Ascending aorta (tissue), 2 donors: ENCODE measurements at places on chromosomes 2 and 18. TPM values are rescaled to one million over a fixed set of nuclear protein-coding genes. Genes with fewer than 3 reads are reported as not detected.

Gene EXOC6B
- total RNA-seq, result 32.4 TPM

Gene OBSL1
- total RNA-seq, result 151 TPM

Gene VIT
- total RNA-seq, result 8.1 TPM

Gene LRP1B
- total RNA-seq, result not detected

- no peak for DNase-seq
Observed at GRCh38 chr2:237666606-237667005, 39.2 kb downstream of the LRRFIP1 start.

DNA sequence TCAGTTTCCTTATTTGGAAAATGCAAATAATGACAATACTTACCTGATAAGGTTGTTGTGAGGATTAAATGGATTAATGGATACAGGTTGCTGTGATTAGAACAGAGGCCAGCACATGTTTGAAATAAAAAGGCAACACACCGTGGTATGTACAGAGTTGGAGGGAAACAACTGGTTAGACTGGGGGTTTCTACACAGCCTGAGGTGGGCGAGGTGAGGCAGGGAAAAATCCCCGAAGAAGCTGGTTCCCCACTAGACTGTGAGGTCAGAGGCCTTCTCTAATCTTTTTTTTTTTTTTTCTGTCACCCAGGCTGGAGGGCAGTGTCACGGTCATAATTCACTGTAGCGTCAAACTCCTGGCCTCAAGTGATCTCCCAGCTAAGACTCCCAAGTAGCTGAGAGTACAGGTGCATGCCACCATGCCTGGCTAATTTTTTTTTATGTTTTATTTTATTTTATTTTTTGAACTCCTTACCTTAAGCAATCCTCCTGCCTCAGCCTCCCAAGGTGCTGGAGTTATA, 1.2 kb upstream of the E2F6 start:
- no peak for DNase-seq

- DNase-seq, result no peak
Observed at GRCh38 chr2:26887151-26887550, 39.2 kb downstream of the DPYSL5 start.

GRCh38 chr2:54099370-54099769, 16.0 kb upstream of the ACYP2 start:
- no peak for DNase-seq

DNA sequence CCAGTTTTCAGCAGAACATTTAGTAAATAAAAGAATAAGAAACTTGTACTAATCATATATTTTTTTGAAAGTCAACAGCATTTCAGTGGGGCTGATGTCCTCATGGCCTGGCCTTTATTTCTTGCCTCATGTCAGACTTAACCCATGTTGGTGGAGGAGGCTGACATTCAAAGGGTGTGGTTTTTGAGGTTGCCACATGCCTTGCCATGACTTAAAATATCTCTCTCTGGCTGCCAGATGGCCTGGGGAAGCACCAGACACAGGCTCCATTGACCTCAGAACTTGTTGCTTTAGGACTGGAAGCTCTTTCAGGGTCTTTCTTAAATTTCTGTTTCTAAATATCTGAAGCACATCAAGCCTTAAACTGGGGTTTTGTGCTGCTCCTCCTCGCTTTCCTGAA, 32.5 kb upstream of the CD28 start:
- no peak for DNase-seq

DNA sequence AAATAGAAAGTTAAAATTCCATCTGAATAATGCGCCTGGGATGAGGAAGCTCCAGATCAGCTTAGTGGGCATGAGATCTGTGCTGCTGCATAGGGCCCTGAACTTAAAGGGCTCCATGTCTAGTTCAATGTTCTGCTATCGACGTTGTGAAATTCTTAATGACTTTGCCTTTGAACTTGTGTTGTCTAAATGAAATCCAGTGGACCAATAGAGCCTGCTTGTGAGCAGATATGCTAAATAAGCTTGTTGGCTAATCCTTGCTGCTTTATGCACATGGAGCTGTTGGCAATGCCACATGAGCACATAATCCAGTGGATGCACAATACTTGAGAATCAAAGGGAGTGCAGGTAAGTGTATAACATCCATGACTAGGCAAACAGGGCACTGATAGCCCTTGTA, 228.6 kb downstream of the TNS1 start:
- DNase-seq, result no peak

- DNase-seq, result no peak
Observed at GRCh38 chr2:119419065-119419464, 12.6 kb upstream of the TMEM37 start.

DNA sequence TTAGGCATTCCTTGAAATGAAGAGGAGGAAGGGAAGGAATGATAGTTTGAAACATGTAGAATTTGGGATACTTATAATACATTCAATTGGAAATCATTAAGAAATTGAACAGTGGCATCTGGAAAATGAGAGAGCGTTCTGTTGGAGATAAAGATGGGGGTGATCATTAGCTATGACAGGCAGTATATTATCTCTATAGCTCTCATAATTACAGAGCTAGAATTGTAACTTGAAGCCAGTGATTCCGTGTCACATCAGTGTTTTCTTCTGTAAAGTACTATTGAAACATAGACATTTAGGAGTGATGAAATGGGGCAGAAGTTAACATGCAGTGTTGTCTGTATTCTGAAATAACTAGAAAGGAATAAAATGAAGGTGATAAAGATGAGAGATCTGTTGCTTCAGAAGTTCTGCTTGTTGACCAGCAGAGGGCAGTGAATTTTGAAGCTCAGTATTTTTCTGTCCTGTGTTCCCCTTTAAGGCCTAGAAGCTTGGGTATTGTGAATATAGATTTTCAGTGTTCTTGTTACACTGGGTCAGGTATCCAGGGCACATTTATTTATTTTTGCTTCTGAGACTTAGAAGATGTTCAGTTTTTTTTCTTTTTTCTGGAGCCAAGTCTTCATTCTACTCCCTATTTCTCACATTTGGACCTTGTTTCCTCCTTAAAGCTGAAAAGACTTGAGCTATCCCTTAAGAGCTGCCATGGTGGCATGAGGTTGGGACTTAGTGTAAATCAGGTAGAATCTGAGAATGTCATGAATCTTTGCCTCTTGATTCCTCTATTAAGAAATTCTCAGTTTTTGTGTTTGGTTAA, 157.4 kb downstream of the TAF4B start:
- DNase-seq, result no peak

GRCh38 chr18:45081566-45082181, 401.0 kb downstream of the SETBP1 start:
- DNase-seq, result no peak

DNA sequence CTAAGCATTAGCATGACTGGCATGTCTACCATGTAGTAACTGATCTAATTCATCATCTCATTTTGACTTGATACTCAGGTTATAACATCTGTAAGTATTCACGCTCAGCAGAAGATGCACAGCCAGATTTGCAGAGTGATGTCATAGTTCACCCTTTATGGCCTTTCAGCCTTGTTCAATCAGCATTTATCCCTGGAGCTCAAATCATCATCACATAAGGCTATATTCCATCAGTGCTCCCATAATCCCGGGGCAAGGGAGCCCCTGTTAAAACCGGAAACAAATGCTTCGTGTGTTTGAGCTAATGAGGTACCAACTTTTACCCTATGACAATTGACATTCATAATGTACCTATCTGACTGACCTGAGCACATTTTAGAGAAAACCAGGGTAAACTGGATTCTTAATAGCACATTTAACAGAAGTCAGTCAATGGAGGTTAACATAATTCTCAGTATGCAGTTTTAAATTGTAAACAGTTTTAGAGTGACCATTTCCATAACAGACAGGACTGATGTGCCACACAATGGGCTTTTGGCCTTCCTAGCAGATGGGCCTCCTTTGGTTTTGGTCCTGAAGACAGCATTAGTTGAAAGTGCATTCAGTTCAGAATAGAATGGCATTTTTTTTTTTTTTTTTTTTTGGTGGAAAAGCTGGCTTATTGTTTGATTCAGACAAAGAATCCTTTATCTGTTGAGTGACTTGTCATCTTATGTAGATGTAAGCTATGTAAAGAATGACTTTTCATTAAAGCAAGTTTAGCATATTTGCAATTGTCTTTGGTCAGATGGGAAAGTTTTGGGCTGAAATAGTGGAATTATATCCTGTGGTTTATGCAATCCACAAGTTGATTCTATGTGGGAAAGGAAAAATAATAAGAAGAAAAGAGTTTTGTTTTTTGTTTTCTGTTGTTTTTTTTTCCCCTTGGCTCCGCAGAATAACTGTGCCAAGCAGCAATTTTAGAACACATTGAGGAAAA, 866.0 kb upstream of the ACVR2A start:
- no peak for DNase-seq

GRCh38 chr2:159908623-159909022, 110.6 kb upstream of the CD302 start:
- no peak for DNase-seq

DNA sequence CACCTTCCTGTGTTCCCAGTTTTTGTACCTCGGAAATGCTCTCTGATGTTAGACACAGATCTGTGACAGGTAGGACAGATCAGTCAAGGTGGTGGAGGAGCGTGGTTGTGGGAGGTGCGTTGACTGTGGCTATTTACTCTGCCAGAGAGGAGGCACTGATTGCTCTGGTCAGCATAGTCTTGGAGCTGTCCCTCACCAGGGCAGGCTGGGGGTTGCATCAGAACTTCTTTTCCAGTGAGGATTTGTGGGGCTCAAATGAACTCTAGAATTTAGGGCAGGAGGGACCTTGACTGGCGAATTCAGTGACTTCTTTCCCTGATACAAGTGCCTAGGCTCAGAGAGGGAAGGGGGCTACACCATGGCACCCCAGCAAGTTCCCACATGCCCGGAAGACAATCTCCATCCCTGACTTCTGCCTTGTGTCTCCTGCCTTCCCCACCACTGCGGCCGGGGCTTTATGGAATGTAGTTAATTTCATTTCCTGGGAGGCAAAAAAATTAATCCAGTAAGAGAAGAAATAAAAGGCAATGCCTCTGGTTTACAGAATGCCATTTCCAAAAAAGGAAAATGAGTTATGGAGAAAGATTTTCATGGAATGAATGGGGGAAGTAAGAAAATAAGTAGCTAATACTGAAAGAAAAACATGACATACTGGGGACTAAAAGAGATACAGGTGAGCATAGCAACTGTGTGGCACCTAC, 26.1 kb downstream of the NIFK start:
- DNase-seq, result no peak

DNA sequence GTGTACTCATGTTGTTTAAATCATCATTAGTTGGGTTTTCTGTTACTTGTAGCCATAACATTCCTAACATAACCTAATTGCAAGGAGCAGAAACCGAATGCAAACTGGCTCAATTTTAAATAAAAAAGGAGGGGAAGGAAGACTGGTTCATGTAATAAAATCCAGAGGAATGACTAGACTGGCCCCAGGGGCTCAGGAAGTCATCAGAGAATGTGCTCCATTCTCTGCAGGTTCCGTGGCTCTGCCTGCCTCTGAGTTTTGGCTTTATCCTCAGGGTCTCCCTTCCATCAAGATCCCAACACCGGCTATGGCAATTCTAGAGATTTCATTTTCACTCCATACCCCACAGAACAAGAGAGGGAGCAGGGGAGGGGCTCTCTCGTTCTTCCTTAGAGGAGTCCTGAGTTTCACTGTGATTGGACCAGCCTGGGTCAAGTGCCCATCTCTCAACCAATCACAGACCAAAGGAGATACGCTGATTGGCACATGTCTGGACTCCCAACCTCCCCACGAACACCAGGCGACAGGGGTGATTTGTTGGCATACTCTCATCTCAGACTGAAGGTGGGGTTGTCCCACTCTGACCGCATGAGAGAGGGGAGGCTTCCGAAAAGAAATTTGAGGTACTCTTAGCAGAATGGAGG, 64.8 kb downstream of the NPPC start:
- no peak for DNase-seq
